ENCODE measurements at places on chromosomes 3 and 15. TPM values are rescaled to one million over a fixed set of nuclear protein-coding genes. Genes with fewer than 3 reads are reported as not detected.
A peak's percentile ranks its signal among the peaks of the same experiment; 100 is the strongest.

Gene GOLGA8K
- total RNA-seq = 0.89 TPM

Gene EFL1
- total RNA-seq = 26.6 TPM

Gene GTF2A2
- total RNA-seq = 193 TPM

Gene IQCH
- total RNA-seq = 1.7 TPM

Gene TPRG1
- total RNA-seq = 91.8 TPM

Gene CCK
- total RNA-seq = not detected

Gene ACTRT3
- total RNA-seq = 1.3 TPM

Gene ZNF860
- 1.8 TPM for total RNA-seq

Gene GOLGA6A
- not detected for total RNA-seq

GRCh38 chr3:133038731-133039375 is 662 bp downstream of the TMEM108 start:
- DNase-seq = no peak

GRCh38 chr3:3615533-3615932 is 183.7 kb upstream of the LRRN1 start:
- DNase-seq = no peak

GRCh38 chr15:66489179-66489791 is 8.3 kb downstream of the SNAPC5 start:
- DNase-seq = no peak

DNA sequence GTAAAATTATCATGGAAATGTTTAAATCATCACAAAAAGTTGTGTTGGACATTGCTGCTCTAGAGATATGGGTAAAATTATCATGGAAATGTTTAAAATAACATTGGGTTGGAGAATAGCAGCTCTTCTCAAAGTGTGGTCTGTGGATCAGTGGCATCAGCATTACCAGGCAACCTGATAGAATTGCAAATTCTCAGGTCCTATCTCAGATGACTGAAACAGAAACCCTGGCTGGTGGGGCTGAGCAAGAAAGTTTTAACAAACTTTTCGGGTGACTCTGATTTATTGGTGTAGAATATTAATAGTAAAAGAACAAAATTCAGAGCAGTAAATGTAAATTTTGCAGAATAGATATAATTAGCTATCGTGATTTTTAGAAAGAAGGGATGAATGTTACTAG is 28.9 kb downstream of the NXPE3 start:
- DNase-seq = no peak

- no peak for DNase-seq
These were observed 28.1 kb downstream of the ABHD2 start for GRCh38 chr15:89116404-89116803.

DNA sequence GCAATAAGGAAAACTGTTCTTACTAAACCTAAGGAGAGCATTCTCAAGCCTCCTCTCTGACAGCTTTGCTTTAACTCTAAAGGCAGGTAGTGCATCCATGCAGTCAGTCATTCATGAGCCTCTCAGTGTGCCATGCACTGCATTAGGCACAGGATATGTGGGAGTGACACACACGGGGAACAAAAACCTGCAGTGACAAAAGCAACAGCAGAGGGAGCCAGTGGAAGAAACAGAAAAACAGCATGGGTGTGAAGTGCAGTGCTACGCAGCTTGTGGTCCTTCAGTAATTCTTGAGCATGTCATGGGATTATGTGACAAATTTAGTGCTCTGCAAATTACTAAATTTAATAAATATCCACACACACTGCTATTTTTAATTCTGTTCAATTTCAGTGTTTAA is 230.7 kb downstream of the BBX start:
- DNase-seq = no peak

GRCh38 chr3:16073203-16073602 is 101.3 kb upstream of the GALNT15 start:
- DNase-seq = no peak

DNA sequence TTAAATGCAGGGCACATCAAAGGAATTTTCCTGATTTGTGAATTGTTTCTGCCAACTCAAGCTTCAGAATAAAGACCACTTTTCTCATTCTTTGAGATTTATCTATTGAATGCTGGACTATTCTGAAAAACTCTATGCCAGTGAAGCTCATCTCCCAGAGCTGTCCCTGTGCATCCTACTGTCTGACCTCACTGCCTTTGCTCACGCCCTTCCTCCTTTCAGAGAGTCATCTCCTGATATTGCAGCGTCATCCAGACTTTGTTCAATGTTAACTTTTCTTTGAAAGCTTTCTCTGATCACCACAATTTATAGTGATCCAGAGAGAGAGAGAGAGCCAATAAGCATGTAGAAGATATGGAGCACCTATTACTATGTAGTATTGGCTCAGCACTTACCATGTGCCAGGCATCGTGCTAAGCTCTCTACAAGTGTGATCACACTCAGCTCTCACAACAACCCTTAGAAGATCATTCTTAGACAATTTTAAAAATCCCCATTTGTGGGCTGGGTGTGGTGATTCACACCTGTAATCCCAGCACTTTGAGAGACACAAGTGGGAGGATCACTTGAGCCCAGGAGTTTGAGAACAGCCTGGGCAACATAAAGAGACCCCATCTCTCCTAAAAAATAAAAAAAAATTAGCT is 30.2 kb upstream of the TLE3 start:
- DNase-seq = no peak

- DNase-seq = no peak
These were observed 565.6 kb upstream of the AGTR1 start for GRCh38 chr3:148131990-148132638.

GRCh38 chr15:25251700-25252390 is 187.0 kb downstream of the UBE3A start:
- DNase-seq = no peak

DNA sequence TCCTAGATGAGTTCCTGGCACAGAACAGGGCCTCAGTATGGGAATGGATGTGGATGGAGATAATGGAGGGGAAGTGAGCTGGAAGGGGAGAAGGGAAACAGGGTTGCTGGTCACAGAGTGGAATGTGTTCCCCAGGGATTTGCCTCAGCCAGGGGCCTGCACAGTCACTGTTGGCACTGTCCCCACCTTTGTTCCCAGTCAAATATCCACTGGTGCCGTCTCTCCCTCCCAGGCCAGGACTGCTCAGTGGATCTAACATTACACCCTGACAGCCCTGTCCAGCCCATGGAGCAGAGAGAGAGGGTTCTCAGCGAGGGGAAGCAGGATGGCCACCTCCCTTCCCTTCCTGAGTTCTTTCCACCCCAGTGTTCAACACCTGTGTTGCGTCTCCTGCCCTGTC is 1.5 kb upstream of the PPP1R2 start:
- DNase-seq = no peak

GRCh38 chr3:127304121-127304744 is 16.4 kb upstream of the PRR20G start:
- no peak for DNase-seq

DNA sequence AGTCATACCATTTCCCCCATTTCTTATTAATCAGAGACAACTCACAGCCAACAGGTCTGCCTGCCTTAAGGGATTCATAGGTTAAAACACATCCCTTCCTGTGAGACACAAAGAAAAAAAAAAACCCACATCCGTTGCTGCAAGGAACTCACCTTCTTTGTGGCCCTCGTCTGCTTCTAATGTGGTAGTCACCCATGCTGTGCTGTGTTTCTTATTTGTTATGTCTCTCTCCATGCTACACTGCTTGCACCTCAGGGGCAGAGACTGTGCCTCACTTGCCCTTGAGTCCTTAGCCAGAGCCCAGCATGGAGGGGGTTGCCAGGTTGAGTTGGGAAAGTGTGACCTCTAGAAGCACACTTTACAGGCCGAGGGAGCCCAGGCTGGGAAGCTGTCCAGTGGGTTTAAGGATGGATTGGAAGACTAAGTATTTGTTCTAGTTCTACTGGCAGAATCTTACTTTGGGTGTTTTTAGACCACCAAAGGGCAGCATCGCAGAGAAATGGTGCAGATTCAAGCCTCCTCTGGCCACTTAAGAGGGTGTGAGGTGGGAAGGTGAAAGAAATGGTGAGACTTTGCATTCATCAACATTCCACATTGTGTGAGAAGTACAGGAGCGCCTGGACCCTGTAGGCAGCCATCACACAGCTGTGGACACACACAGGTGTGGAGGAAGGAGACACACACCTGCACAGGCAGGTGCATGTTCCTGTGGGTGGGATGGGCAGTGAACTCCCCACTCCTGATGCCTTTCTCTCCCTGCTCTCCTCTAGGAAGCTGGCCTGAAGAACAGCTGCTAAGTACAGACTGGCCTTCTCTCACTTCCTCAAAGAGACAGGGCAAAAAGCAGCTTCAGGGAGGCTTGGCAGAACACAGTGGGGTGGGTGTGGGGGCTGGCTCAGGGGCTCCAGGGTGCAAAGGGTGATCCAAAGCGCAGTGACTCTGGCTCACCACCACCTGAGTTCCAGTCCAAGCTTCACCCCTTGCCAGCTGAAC is 48.8 kb downstream of the GLB1 start:
- DNase-seq = peak; percentile 62

GRCh38 chr3:153835540-153835939 is 285.6 kb upstream of the ARHGEF26 start:
- no peak for DNase-seq

All from activated T-helper 2 cell treated with anti-CD3 and anti-CD28 coated beads, Interferon-gamma antibody, Interleukin-2, Interleukin-4, amounts not matched to agents 10 μg/mL and 5 μg/mL and 100 μg/mL, durations not matched to agents 14 hours and 24 hours and 36 hours (primary cell).